Endothelial cell of umbilical vein (primary cell): ENCODE measurements at places on chromosomes 11 and 22.

GRCh38 chr11:57588046-57588710, 9.3 kb upstream of the SERPING1 start:
- no peaks in the 10 kb centered on the region for H3K4me1 ChIP-seq
- H3K4me3 ChIP-seq: no peak overlapping the region
- DNase-seq: no peak
- H3K27ac ChIP-seq: no peak overlapping the region
- no peaks in the 10 kb centered on the region for H3K36me3 ChIP-seq

GRCh38 chr22:36301384-36301828, 48.5 kb downstream of the APOL1 start:
- DNase-seq: peak; percentile 60
- H3K4me1 ChIP-seq: peaks cover 10% of the 10 kb centered on the region
- H3K4me3 ChIP-seq: no peak overlapping the region
- H3K27me3 ChIP-seq: no peaks in the 10 kb centered on the region
- H3K36me3 ChIP-seq: peaks cover 88% of the 10 kb centered on the region
- H3K27ac ChIP-seq: no peak overlapping the region

DNA sequence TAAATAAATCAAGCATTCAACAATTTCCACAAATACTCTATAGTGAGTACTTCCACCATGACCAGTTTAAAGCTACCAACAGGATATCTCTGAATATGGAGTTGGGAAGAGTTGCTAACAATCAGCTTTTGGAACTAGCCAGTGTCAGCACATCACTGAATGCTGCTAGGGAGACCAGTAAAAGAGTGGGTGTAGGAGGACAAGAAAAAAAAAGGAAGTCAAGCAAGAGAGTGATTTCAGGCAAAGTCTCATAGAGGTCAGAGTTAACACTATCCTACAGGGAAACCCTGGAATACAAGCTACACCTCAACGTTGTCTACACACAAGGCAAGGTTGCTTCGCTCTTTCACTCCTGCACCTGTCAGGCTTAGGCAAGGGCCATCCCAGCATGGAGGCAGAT, 24.2 kb downstream of the EIF3F start:
- no peak overlapping the region for H3K4me3 ChIP-seq
- H3K4me1 ChIP-seq: no peaks in the 10 kb centered on the region
- peaks cover 20% of the 10 kb centered on the region for H3K27me3 ChIP-seq

DNA sequence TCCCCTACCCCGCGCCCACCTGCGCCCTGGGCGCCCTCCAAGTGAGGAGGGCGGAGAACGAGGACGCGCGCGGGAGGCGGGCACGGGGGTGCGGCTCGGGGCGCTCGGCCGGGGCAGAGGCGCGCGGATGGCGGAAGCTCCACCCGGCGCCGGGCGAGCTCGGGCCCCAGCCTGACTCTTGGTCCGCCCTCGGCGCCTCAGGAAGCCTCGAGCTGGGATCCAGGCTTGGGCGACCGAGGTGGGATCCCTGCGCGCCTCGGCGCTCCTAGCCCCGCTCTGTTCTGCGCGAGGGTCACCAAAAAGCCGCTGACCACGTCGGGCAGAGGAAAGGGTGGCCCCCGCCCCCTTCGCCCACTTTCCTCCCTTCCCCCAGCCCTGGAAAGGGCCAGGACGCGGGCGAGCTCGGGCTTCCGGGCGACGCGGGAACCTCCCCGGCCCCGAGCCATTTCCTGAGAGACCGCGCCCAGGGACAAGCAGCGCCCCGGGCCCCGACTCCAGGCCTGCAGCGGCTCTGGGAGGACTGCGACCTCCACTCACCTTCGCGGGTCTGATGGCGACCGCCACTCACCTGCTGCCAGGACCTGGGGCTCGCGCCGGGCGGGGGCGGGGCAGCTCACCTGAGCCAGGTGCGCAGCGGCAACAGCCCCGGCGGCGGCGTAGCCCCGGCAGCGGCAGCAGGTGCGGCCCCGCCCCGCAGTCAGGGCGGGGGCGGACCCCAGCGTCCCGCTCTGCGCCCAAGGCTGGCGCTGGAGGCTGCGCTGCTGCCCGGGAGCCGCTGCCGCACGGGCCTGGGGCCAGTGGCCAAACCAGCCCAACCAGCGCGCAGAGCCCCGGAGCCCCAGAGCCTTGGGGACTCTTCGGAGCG, 2.2 kb upstream of the SIGIRR start:
- peak; percentile 18 for DNase-seq
- no peaks in the 10 kb centered on the region for H3K27me3 ChIP-seq
- H3K4me1 ChIP-seq: peaks cover 21% of the 10 kb centered on the region
- H3K4me3 ChIP-seq: peak overlapping the region; percentile 20

DNA sequence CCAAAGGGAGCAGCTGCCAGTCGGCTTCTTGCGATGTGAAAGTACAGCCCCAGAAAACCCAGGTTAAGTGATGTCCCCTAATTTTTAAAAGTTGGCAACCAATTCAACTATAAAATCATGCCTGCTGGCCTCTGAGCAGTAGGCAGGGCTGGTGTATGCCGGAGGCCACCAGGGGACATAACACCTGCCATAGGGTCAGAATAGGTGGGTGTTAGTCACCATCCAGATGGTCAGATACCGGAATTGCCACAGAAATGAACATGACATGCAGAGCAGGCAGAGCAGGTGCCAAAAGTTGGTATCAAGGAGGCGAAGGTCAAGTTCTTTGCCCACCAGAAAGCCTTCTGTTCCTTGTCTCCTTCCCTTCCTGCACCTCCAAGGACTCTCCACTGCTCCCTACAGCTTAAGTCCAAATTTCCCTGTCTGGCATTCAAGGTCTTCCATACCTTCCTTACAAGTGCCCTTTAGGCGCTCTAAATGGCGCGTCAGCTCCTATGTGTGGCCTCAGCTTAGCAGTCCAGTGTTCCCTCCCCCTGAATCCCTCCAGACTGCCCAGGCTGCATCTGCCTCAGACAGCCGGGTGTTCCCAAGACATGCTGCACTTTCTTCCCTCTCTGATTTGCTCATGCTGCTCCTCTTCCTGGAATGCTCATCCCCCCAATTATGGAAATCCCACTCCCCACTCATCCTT, 45.1 kb downstream of the PTPRJ start:
- no peak overlapping the region for H3K4me3 ChIP-seq
- no peaks in the 10 kb centered on the region for H3K36me3 ChIP-seq
- no peak for DNase-seq
- peaks cover 11% of the 10 kb centered on the region for H3K4me1 ChIP-seq
- no peak overlapping the region for H3K27ac ChIP-seq

DNA sequence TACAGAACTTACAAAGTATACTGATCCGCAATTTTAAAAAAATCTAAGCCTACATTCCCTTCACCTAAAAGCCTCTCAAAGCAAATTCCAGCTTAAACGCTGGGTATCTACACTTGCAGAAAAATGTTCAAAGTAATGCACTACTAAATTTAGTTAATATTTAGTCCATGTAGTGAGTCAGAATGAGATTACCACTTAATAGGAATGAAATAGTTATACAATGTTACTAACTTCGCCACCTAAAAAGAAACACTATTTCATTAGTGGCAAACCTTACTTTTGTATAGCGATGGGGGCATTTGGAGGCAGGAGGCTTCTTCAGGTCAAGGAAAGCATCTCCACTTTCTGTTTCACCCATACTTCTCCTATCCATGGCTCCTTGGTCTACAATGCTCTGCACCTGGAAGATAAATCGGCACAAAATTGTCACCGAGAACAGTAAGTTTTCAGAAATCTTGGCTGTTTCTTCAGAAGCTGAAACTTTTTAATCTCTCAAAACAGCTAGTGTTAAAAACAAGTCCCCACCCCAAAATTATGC, 1.2 kb downstream of the EIF4ENIF1 start:
- peaks cover 3% of the 10 kb centered on the region for H3K36me3 ChIP-seq
- no peaks in the 10 kb centered on the region for H3K27me3 ChIP-seq
- DNase-seq: no peak
- peaks cover 24% of the 10 kb centered on the region for H3K4me1 ChIP-seq

GRCh38 chr11:19110295-19110694, 6.7 kb upstream of the ZDHHC13 start:
- DNase-seq: peak; percentile 24
- H3K27me3 ChIP-seq: no peaks in the 10 kb centered on the region
- H3K36me3 ChIP-seq: no peaks in the 10 kb centered on the region

DNA sequence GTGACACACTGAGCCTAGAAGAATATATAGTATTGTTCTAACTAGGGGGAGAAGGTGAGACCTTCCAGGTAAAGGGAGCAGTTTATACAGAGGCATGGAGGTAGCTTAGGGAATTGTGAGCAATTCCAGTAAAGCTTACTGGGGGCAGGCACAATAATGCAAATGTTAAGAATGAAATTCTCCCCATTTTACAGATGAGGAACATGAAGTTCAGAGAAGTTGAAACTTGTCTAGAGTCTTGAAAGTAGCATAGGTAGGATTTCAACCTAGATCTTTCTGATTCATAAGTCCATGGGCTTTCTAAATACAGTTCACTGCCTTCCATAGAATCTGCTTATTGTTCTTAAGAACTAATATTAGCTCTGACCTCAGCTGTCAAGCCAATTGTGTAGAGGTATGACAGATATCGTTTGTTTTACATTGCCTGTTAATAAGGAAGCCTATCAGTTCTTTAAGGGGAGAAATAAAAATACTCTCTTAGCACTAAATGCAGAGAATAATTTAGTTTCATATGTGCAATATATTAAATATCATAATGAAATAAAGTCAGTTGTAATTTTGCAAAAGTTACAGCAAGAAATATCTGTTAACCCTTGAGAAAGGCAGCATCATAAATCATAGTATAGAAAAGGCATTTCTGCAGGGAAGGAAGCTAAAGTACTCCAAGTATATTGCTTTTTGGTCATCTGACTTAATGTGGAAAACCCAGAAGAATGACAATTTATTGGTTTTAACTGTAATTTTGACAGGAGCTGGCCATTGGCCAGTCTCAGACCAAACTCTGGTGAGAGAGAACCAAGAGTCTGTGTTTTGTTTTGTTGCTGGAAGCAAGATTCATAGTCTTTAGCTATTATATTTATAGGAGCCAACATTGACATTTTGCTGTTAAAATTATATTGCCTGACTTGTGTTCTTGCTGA, 181.8 kb downstream of the UVRAG start:
- DNase-seq: peak; percentile 64
- H3K27me3 ChIP-seq: no peaks in the 10 kb centered on the region
- H3K4me3 ChIP-seq: no peak overlapping the region
- H3K27ac ChIP-seq: no peak overlapping the region
- H3K4me1 ChIP-seq: no peaks in the 10 kb centered on the region

- peaks cover 19% of the 10 kb centered on the region for H3K4me1 ChIP-seq
- peak overlapping the region; percentile 64 for H3K4me3 ChIP-seq
- no peaks in the 10 kb centered on the region for H3K27me3 ChIP-seq
- H3K27ac ChIP-seq: no peak overlapping the region
- H3K36me3 ChIP-seq: no peaks in the 10 kb centered on the region
Observed at GRCh38 chr11:67468056-67468455, 995 bp downstream of the TMEM134 start.

GRCh38 chr11:120756931-120757330, 245.4 kb downstream of the GRIK4 start:
- H3K4me3 ChIP-seq: no peak overlapping the region
- DNase-seq: peak; percentile 6
- no peaks in the 10 kb centered on the region for H3K36me3 ChIP-seq
- H3K4me1 ChIP-seq: no peaks in the 10 kb centered on the region
- no peaks in the 10 kb centered on the region for H3K27me3 ChIP-seq
- H3K27ac ChIP-seq: no peak overlapping the region

DNA sequence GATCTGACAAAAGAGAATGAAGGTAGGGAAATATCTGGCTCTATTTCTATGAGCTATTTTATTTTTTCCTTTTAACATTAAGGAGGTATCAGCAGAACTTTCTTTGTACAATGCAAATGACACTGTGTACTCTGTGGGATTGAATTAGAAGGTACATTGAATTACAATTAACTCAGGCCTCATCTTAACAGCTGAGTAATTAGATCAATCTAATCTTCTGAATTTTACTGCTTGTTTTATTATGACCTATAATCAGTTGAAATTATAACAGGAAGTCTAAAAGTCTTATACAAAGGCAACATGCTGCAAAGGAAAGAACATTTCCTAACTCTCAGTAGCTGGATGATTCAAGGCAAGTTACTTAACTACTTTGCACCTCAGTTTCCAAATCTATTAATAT, 69.8 kb downstream of the RELT start:
- no peak overlapping the region for H3K27ac ChIP-seq
- peak; percentile 18 for DNase-seq
- no peaks in the 10 kb centered on the region for H3K36me3 ChIP-seq
- no peaks in the 10 kb centered on the region for H3K27me3 ChIP-seq

DNA sequence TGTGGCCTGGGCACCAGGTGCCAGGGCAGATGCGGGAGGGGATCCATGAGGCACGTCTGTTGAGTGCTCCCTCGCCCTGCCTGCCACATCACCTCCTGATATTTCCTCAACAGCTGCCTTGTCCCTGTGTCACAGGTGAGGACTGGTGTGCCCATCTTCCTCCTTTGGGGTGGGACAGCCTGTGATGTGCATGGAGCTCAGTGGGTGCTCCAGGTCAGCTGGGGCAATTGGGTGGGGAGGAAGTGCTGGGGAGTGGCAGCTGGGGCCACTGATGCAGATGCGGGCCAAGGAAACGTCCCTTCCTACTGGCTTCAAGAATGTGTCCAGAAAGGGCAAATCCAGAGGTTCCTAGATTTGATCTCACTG, 83.6 kb downstream of the MORC2 start:
- H3K36me3 ChIP-seq: no peaks in the 10 kb centered on the region
- H3K27me3 ChIP-seq: no peaks in the 10 kb centered on the region

- H3K4me3 ChIP-seq: no peak overlapping the region
- H3K4me1 ChIP-seq: peaks cover 49% of the 10 kb centered on the region
- DNase-seq: peak; percentile 92
- H3K27ac ChIP-seq: peak overlapping the region; percentile 87
- no peaks in the 10 kb centered on the region for H3K27me3 ChIP-seq
- no peaks in the 10 kb centered on the region for H3K36me3 ChIP-seq
Observed at GRCh38 chr11:26227301-26227746, 104.6 kb upstream of the ANO3 start.

GRCh38 chr22:38835888-38836301, 7.9 kb downstream of the NPTXR start:
- H3K27ac ChIP-seq: no peak overlapping the region
- no peaks in the 10 kb centered on the region for H3K4me1 ChIP-seq
- no peak overlapping the region for H3K4me3 ChIP-seq

DNA sequence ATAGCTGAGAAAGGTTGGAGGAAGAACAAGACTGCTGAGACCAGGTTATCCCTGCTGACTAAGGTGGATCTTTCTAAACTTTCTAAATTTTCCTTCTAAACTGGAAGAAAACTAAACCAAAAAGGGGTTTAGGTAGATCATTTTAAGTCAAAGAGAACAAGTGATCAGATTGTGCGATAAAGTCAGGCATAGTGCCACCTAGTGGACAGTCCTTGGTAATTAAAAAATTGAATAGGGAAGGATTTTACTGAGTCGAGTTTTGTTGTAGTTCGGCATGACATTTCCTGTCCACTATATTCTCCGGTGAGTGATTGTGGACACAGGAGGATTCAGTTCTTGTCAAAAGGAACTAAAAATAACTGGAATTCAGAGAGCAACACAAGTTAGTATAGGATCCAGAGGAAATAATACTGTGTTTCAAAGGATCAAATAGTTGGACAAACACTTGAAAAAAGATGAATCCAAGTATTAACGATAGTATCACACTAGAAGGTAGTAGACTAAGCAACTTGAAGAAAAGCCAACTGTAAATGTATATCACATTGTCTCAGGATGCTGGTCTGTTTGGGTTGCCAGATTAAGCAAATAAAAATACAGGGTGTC, 1236.4 kb downstream of the FAM181B start:
- no peak overlapping the region for H3K27ac ChIP-seq
- H3K4me1 ChIP-seq: no peaks in the 10 kb centered on the region
- H3K36me3 ChIP-seq: no peaks in the 10 kb centered on the region
- H3K27me3 ChIP-seq: no peaks in the 10 kb centered on the region
- DNase-seq: peak; percentile 7

- no peaks in the 10 kb centered on the region for H3K27me3 ChIP-seq
- H3K4me1 ChIP-seq: no peaks in the 10 kb centered on the region
- H3K27ac ChIP-seq: no peak overlapping the region
- no peak overlapping the region for H3K4me3 ChIP-seq
- H3K36me3 ChIP-seq: no peaks in the 10 kb centered on the region
- peak; percentile 13 for DNase-seq
Observed at GRCh38 chr11:104343578-104343977, 179.6 kb upstream of the PDGFD start.
